ENCODE measurements at places on chromosomes 7 and 10.

DNA sequence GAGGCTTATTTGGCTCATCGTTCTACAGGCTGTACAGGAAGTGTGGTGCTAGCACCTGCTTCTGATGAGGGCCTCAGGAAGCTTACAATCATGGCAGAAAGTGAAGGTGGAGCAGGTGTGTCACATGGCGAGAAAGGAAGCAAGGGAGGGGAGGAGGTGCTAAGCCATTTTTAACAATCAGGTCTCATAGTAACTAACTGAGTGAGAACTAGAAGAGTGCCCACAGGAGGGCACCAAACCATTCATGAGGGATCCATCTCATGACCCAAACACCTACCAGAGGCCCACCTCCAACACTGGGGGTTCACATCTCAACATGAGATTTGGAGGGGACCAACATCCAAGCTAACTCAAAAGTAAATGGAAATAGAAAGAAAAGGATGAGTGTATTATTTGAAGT is 78.1 kb downstream of the CXCL12 start:
- no peak for DNase-seq

- no peak for DNase-seq
Observed at GRCh38 chr7:50962962-50963374, 180.3 kb upstream of the GRB10 start.

DNA sequence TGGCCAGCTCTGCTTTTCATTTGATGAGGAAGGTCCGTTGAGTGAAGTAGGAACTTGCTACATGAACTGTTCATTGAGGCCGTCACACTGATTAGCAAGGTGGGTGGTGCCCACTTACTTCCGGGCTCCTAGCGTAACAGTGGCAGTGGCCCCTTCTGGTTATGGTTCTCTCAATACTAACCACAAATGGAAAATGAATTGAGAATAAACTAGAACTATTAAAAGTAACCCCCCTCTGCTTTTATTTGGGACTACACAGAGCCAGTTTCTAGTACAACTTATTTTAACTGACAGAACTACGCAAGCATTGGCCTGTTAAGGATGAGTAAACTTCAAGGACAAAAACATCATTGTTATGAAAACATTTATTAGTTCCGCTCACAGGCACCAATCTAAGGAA is 519.1 kb downstream of the INHBA start:
- DNase-seq = no peak

DNA sequence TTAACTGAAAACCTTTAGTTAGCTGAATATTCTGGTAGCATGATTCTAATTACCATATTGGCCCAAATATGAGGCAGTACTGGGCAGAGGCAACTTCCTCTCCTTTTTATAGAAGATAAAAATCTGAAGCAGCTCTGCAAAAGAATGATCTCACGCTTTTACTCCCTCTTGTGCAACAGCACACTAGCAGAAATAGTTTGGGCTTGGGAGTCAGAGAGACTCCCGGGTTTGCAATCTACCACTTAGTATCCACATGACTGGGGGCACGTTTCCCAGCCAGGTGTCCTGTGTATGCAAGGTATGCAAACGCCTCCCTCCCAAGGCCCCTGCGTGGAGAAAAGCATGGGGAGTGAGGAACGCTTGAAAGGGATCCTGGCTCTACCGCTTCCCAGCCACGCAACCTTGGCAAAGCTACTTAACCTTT is 47.2 kb upstream of the RHEB start:
- no peak for DNase-seq

DNA sequence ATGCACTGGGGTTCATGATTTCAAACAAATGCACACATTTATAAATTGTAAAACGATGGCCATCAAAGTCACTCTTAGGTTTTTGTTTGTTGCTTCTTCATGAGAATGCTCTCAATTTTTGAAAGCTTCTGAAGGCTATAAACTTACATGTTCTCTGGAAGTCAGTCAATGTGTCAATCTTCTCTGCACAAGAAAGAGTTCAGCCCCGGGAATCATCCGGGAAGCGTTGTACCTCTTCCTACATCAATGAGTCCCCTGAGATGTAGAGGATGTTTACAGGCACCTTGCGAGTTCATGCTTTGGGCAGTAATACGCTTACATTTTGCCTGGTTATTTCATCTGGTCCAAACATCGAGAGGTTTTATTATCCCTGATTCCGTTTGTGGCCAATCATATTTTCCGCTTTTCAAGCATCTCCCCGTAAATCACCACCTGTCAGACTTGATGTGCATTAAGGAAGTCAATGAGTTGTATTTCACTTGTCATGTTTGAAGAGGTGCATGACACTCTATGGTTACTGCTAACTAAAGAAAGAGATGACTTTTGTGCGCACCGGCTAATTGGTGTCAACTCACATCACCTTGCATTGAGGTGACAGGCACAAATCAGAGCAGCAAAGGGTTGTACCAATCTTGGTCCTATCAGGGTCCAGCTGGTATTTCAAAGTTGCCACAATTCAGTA is 750.7 kb downstream of the SORCS3 start:
- DNase-seq = no peak

DNA sequence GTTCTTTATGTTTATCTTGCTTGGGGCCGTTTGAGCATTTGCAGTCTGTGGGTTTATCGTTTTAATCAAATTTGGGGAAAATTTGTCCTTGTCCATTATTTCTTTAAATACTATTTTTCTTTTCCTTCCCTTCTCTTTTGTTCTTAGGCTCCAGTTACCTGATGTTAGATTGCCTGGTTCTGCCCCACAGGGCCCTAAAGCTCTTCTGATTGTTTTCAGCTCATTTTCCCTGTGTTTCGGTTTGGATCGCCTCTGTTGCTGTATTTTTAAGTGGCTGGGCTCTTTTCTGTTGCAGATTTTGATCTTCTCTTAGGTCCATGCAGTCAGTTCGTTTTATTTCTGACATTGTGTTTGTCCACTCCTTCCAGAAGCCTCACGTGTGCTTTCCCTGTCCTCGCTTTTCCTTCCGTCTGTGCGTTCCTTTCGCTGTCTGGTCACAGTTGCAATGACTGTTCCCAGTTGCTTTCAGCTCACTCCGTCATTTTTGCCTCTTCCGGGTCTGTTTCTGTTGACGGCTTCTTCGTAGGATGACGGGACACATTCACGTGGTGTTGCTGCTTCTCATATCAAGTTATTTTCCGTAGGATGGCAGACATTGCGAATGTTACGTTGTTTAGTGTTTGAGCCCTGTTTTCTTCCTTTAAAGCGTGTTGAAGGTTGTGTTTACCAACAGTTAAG is 111.4 kb downstream of the INPP5A start:
- no peak for DNase-seq

GRCh38 chr7:116030651-116031276 is at the start of gene TFEC:
Gene TFEC, minus strand, starts transcription at chr7:116030763. Its CDS starts 46,322 bp downstream, at chr7:115984441.
- no peak for DNase-seq

- DNase-seq = no peak
Observed at GRCh38 chr7:106824458-106824857, 40.6 kb upstream of the PIK3CG start.

DNA sequence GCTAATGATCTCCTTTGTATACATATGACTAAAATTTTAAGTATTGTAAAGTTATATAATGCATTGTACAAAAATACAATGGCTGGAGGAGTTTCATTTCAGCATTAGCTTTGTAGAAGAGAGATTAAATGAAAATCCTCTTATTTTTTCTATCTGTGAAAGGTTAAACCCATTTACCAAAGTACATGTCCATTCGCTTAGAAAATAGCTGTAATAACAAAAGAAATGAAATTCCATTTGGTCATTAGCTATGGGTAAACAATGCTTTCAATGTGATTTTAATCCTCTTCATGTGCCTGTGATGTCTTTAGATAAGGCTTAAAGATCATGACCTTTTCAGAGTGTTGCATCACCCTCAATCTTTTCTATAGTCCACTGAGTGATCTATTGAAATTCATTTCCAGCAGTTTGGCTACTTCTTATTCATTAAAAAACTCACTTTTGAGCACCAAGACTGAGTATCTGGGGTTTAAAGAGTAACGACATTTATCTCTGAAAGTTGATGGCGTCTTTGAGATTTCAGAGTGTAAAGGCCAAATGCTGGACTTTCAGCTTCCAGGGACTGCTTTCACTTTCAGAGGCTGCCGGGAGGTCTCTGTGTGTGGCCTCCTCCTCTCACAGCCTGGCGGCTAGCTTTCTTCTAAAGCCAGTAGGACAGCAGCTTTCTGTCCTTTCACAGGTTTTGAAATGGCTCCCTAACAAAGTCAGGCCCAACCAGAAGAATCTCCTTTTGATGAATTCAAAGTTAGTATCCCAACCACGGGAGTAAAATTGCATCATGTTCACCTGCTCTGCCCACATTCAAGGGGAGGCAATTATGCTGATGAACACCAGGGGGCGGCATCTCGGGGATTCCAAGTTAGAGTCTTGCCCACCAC is 701.4 kb upstream of the COBL start:
- no peak for DNase-seq
